ENCODE measurements at places on chromosomes 12 and 14. TPM values are rescaled to one million over a fixed set of nuclear protein-coding genes. Genes with fewer than 3 reads are reported as not detected.

DNA sequence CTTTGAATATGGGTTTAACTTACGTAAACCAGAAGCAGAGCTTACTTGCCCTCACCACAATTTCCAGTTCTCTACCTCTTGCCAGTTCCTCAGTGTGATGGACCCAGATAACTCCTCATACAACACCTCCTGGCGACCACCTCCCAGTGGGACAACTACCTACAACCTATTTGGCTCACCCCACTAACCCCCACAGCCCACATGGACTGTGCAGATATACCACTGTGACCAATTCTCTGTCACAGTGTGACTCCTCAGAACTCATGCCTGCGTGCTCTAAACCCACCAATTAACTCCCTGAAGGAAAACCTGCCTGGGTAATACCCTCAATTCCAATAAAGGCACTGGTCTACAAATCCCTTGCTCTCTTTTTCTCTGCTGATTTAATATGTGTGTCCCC, 311.7 kb downstream of the DIO2 start:
- no peak overlapping the region for H3K27ac ChIP-seq
- no peaks in the 10 kb centered on the region for H3K4me1 ChIP-seq
- DNase-seq = no peak
- H3K27me3 ChIP-seq = peaks cover 28% of the 10 kb centered on the region

- H3K36me3 ChIP-seq = no peaks in the 10 kb centered on the region
- no peaks in the 10 kb centered on the region for H3K4me1 ChIP-seq
- H3K4me3 ChIP-seq = no peak overlapping the region
These were observed 5.9 kb upstream of the RMST start for GRCh38 chr12:97456571-97457188.

Gene ESRRB
- total RNA-seq = not detected

GRCh38 chr12:69052613-69053408, 119.8 kb upstream of the CPM start:
- peaks cover 23% of the 10 kb centered on the region for H3K4me1 ChIP-seq
- peak; percentile 88 for DNase-seq
- peak overlapping the region; percentile 71 for H3K27ac ChIP-seq
- 0 out of 2 replicates have a peak overlapping the region, but pooled peaks have one; percentile 1 for H3K4me3 ChIP-seq
- H3K36me3 ChIP-seq = no peaks in the 10 kb centered on the region
- no peaks in the 10 kb centered on the region for H3K27me3 ChIP-seq

DNA sequence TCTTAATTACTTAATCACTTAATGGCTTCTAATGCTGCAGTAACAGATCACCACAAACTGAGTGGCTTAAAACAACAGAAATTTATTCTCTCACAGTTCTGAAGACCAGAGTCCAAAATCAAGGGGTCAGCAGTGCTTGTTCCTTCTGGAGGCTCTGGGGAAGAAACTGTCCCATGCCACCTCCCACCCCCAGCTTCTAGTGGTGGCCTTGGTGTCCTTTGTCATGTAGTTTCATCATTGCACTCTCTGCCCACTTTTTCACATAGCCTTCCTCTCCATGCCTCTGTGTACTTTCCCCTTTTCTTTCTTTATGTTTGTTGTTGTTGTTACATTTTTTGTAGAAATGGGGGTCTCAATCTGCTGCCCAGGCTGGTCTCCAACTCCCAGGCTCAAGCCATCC, 16.1 kb upstream of the UBC start:
- H3K27me3 ChIP-seq = no peaks in the 10 kb centered on the region
- peaks cover 16% of the 10 kb centered on the region for H3K4me1 ChIP-seq
- H3K4me3 ChIP-seq = no peak overlapping the region
- no peak overlapping the region for H3K27ac ChIP-seq
- no peak for DNase-seq

DNA sequence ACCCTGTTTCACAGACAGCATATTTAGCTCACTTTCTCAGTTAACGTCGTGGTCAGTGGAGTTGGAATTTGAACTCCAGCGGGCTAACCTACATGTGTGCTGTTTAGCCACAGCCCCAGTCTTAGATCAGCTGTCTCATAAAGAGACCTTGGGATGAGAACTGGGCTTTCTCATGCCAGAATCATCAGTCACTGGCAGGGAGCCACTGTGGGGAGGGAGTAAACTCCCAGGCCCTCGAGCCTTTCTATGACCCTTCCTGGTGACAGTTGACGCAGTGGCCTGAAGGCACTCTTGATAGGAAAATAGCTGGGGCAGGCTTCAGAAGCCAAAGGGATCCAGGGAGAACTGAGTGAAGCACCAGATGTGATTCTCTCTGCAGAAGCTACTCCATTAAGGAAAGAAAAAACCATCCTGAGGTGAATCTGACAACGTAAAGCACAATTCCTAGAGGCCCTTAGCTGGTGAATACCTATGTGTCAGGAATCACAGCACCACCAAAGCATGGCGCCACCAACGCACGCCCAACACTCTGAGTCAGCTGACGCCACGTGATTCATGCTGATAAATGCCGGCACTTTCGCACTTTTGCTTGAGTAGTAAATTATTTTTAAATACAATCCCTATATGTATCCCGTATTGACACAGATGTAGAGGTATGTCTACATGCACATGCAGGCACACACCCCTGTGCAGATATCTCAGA, 279.6 kb upstream of the TMEM132C start:
- H3K27ac ChIP-seq = no peak overlapping the region
- no peaks in the 10 kb centered on the region for H3K36me3 ChIP-seq
- no peak overlapping the region for H3K4me3 ChIP-seq

Gene TMEM52B
- total RNA-seq = 2.6 TPM

Gene PPP2R3C
- 15.4 TPM for total RNA-seq

Gene KSR2
- 1.0 TPM for total RNA-seq

- H3K27me3 ChIP-seq = peaks cover 41% of the 10 kb centered on the region
- H3K36me3 ChIP-seq = no peaks in the 10 kb centered on the region
- H3K4me3 ChIP-seq = no peak overlapping the region
These were observed 52.0 kb downstream of the WSCD2 start for GRCh38 chr12:108181095-108181454.

DNA sequence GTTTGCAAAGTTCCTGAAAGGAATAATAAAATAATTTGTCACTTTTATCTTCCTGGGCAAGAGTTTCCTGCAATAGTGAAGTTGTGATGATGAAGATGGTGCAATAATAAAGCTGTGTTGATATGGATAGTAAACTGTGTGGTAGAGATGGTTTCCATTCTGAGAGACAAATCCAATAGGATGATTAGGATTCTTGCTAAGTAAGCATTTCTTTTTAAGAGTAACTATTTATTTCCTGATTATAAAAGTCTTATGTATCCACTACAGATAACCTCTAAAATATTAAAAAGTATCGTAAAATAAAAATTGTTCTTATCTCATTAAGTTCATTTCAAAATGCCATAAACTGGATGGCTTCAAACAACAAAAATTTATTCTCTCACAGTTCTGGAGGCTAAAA, 28.7 kb downstream of the TSPAN11 start:
- H3K27ac ChIP-seq = no peak overlapping the region
- no peak overlapping the region for H3K4me3 ChIP-seq

GRCh38 chr14:72771561-72771960, 122.3 kb downstream of the DPF3 start:
- H3K4me3 ChIP-seq = no peak overlapping the region
- peaks cover 37% of the 10 kb centered on the region for H3K27me3 ChIP-seq
- no peaks in the 10 kb centered on the region for H3K36me3 ChIP-seq
- DNase-seq = no peak
- H3K27ac ChIP-seq = no peak overlapping the region
- H3K4me1 ChIP-seq = no peaks in the 10 kb centered on the region

DNA sequence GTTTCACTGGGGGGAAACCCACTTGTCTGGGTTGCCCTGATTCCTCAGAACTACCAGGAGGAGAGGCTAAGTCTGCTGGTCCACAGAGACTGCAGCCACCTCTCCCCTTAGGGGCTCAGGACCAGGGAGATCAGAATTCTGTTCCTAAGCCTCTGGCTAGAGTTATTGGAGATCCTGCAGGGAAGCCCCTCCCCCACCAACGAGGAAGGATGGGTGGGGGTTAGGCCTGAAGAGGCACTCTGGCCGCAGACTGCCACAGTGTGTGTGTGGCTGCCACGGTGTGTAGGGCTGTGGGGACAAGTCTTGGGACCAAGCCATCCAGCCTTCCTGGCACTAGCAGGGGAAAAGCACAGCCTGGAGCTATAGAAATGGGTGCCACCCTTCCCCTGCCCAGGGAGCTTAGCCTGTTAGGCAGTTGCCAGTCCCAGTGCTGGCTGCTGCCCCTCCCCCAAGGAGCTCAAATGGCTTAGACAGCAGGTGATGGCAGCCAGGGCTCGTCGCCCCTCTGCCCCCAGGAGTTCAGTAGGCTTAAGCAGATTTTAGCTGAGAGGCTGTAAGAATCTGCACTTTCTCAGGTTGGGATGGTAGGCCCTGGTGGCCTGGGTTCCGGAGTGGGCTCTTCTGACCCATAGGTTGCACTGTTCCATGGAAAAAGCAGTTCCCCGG, 107.7 kb downstream of the ERGIC2 start:
- H3K27ac ChIP-seq = no peak overlapping the region
- no peak overlapping the region for H3K4me3 ChIP-seq
- DNase-seq = no peak
- no peaks in the 10 kb centered on the region for H3K27me3 ChIP-seq
- H3K36me3 ChIP-seq = no peaks in the 10 kb centered on the region
- no peaks in the 10 kb centered on the region for H3K4me1 ChIP-seq

DNA sequence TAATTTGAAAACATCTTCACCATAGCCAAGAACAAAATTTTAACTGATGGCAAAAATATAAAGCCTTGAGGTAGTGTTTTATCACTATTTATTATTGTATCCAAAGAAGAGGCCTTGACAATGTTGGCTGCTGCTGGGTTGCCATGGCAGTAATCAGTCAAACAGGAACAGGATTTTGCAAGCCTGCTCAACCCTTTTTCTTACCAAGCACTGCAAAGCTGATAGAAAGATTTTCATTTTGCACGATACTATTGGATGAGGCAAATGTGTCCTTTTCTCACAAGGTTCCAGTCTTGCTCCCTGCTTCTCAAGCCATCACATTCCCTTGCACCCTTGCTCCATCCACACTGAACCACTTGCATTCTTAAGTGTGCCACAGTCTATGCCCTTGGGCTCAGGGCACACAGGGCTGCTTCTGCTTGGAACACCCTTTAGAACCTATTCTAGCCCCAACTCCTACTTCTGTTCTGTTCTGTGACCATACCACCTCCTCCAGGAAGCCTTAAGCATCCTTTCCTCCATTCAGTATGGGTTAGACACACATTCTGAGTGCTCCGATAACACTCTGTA, 76.5 kb upstream of the AMIGO2 start:
- H3K27me3 ChIP-seq = no peaks in the 10 kb centered on the region
- no peak for DNase-seq
- no peak overlapping the region for H3K4me3 ChIP-seq
- no peak overlapping the region for H3K27ac ChIP-seq

GRCh38 chr14:53286301-53286700, 133.2 kb upstream of the DDHD1 start:
- no peaks in the 10 kb centered on the region for H3K4me1 ChIP-seq
- H3K27me3 ChIP-seq = no peaks in the 10 kb centered on the region
- H3K27ac ChIP-seq = no peak overlapping the region
- H3K36me3 ChIP-seq = no peaks in the 10 kb centered on the region
- no peak for DNase-seq

Gene ZC2HC1C
- 13.8 TPM for total RNA-seq

DNA sequence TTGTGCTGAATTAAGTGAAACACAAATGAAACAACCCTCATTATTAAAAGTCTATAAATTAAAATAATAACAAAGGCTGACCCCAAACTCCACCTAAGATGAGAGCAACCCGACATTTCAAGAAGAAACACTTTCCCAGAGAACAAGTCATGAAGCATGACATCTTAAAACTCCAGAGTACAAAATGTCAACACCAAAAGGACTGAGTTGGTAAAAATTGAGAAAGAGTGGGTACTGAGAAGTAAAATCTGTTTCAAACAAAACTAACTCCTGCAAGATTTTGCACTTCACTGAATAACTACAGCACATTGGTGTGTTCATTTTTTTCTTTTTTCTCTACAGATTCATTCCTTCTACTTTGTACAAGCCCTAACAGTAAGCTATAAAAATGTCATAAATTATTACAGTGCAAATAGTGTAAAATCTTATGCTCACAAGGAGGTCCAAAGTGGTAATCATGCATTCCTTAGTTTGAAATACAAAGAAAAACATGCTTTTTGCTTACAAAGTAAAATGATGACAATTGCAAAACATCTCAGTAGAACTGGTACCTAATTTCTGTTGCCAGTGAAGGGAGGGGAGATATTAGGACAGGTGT, 31.8 kb downstream of the SLC35F4 start:
- H3K4me1 ChIP-seq = no peaks in the 10 kb centered on the region
- no peak overlapping the region for H3K27ac ChIP-seq

Gene HOTAIR
- total RNA-seq = 9.2 TPM

GRCh38 chr14:33691907-33692306, 259.0 kb downstream of the EGLN3 start:
- no peak overlapping the region for H3K27ac ChIP-seq
- DNase-seq = no peak
- H3K36me3 ChIP-seq = no peaks in the 10 kb centered on the region
- H3K4me3 ChIP-seq = no peak overlapping the region
- H3K4me1 ChIP-seq = no peaks in the 10 kb centered on the region

GRCh38 chr14:90291699-90292098, 35.3 kb downstream of the PSMC1 start:
- no peak for DNase-seq
- H3K27me3 ChIP-seq = no peaks in the 10 kb centered on the region
- no peaks in the 10 kb centered on the region for H3K36me3 ChIP-seq
- H3K4me3 ChIP-seq = no peak overlapping the region
- no peak overlapping the region for H3K27ac ChIP-seq

- no peak overlapping the region for H3K27ac ChIP-seq
- H3K4me3 ChIP-seq = no peak overlapping the region
- no peaks in the 10 kb centered on the region for H3K27me3 ChIP-seq
- no peaks in the 10 kb centered on the region for H3K4me1 ChIP-seq
- DNase-seq = no peak
These were observed 94.7 kb downstream of the SLC38A1 start for GRCh38 chr12:46174061-46174662.

Gene WIF1
- not detected for total RNA-seq

Gene PTPN21
- 4.0 TPM for total RNA-seq

- H3K27me3 ChIP-seq = no peaks in the 10 kb centered on the region
- peaks cover 27% of the 10 kb centered on the region for H3K36me3 ChIP-seq
- H3K4me1 ChIP-seq = no peaks in the 10 kb centered on the region
- peak; percentile 38 for DNase-seq
These were observed 19.1 kb downstream of the RPAP3 start for GRCh38 chr12:47686645-47687240.
